ENCODE measurements at places on chromosomes 11 and 22. TPM values are rescaled to one million over a fixed set of nuclear protein-coding genes. Genes with fewer than 3 reads are reported as not detected.
A peak's percentile ranks its signal among the peaks of the same experiment; 100 is the strongest.

- H3K4me1 ChIP-seq = no peaks in the 10 kb centered on the region
- no peak overlapping the region for H3K4me3 ChIP-seq
- H3K27me3 ChIP-seq = no peaks in the 10 kb centered on the region
- no peak overlapping the region for H3K27ac ChIP-seq
Observed at GRCh38 chr22:25395468-25395867, 169.0 kb upstream of the GRK3 start.

GRCh38 chr11:46363455-46364005, 16.3 kb downstream of the DGKZ start:
- no peak overlapping the region for H3K4me3 ChIP-seq
- H3K27me3 ChIP-seq = no peaks in the 10 kb centered on the region
- H3K36me3 ChIP-seq = no peaks in the 10 kb centered on the region
- H3K4me1 ChIP-seq = peaks cover 28% of the 10 kb centered on the region
- H3K27ac ChIP-seq = no peak overlapping the region

- no peaks in the 10 kb centered on the region for H3K36me3 ChIP-seq
- DNase-seq = no peak
- peaks cover 32% of the 10 kb centered on the region for H3K27me3 ChIP-seq
- no peak overlapping the region for H3K4me3 ChIP-seq
- no peak overlapping the region for H3K27ac ChIP-seq
Observed at GRCh38 chr22:22327723-22328122, 83.1 kb downstream of the VPREB1 start.

DNA sequence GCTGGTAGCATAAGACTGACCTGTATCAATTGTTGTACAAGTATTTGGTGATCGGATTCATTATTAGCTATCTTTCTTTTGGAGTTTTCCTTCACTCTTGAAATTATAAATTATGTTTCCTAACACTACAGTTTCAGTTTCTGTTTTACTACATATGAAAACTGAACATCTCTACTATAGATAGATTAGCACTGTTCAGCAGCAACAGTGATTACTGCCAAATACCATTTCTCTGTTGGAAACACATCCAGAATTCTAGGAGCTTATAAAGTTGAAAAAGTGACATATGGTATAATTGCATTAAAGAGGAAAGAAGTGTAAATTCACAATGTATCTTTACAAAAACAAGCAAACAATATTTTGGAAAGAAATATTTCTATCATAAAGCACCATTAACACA, 118.5 kb upstream of the GRIA4 start:
- no peak overlapping the region for H3K4me3 ChIP-seq
- H3K4me1 ChIP-seq = no peaks in the 10 kb centered on the region
- H3K27ac ChIP-seq = no peak overlapping the region
- DNase-seq = no peak

DNA sequence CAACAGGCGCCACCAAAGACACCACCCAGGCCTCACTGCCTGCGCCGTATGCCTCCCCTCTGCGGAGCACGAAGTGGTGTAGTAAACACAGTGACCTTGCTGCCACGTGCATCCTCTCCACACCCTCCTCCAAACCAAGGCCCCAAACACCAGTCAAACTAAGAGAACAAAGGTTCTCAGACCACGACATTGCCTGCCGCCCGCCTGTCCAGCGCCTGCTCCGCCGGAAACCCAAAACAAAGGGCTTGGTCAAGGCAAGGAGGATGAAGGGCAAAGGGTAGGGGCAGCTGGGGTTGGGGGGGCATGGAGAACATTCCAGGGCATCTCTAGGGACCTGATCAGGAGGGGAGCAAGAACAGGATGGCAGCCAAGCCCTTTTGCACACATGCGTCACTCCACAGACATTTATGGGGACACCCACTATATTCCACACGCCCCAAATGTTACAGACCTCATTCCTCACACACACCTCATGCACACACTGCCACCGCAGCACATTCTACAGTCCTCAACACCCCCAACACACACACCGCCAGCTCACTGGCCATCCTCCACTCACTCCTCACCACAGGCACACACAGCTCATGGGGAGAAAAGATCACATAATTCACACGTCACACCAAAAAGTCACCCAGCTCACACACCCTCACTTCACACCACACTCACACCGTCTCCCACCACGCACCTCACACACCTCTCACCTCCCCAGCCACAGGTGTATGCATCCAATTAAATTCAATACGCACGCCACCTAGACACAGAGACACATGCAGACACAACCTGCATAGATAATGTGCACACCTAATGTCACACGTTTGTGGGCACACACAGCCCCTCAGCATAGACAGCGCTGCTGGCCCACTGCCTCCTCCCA, 34.5 kb downstream of the PDE2A start:
- H3K27ac ChIP-seq = no peak overlapping the region
- no peak overlapping the region for H3K4me3 ChIP-seq
- H3K4me1 ChIP-seq = peaks cover 11% of the 10 kb centered on the region
- peaks cover 41% of the 10 kb centered on the region for H3K27me3 ChIP-seq
- DNase-seq = no peak

Gene DCDC1
- total RNA-seq = 2.0 TPM

Gene CTSW
- not detected for total RNA-seq

GRCh38 chr11:20605602-20606091, 6.2 kb downstream of the SLC6A5 start:
- H3K4me3 ChIP-seq = no peak overlapping the region
- no peak overlapping the region for H3K27ac ChIP-seq
- DNase-seq = no peak

DNA sequence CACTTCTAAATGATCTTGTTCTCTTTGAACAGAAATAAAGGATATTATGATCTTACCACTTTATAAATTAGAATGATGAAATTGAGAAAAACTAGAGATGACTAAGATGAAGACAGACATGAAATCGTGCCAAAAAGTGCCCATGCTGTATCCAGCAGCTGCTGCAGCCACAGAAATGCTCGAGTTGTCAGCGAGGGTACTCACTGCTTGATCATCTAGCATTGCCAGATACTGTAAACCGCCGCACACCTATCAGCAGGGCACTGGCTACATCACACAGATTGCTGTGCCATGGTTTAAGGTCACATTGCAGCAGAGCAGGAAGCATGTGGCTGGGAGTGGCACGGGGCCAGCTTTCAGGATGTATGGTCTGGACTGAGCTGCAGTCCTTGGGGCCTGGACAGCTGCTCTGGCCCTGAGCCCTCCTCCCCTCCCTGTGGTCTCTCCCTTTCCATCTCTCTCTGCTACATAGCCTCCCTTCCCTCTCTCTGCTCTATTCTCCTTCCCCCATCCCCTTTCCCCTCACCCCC, 51.0 kb upstream of the SEPTIN5 start:
- peaks cover 6% of the 10 kb centered on the region for H3K27me3 ChIP-seq
- peak; percentile 65 for DNase-seq
- H3K4me1 ChIP-seq = peaks cover 22% of the 10 kb centered on the region
- no peak overlapping the region for H3K4me3 ChIP-seq
- H3K27ac ChIP-seq = no peak overlapping the region
- no peaks in the 10 kb centered on the region for H3K36me3 ChIP-seq

DNA sequence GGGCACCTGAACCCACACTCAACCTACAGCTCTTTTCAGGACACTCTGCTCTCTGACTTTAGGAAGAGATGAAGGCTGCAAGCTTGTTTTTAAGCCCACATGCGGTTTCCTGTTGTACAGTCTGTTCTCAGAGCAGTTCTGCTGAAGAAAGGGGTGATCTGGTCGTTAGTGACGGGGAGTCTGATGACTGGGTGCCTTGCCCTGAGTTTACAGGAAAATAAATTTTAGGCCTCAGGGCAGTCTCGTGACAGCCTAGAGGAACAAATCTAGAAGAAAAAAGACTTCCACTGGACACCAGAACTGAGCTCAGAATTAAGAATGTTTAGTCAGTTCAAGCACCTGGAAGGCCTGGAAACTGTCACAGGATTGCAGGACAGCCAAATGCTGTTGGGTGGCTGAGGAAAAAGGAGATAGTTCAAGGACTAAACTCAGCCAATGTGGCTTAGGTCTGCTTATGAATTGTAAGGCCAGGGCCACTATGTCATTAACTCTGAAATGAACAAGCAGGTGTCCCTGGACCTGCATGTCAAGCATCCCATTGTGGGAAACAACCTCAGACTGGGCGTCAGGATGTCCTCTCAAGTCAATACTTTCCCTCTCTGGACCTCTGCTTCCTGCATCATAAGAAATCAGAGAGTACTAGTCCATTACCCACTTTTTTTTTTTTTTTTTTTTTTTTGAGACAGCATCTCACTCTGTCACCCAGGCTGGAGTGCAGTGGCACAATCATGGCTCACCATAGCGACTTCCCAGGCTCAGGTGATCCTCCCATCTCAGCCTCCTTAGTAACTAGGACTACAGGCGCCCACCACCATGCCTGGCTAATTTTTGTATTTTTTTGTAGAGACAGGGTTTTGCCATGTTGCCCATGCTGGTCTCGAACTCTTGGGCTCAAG, 5.7 kb downstream of the PIK3IP1 start:
- no peak for DNase-seq
- H3K4me1 ChIP-seq = peaks cover 22% of the 10 kb centered on the region
- no peak overlapping the region for H3K27ac ChIP-seq
- no peak overlapping the region for H3K4me3 ChIP-seq

GRCh38 chr22:23779083-23779482, 6.4 kb downstream of the MMP11 start:
- peaks cover 20% of the 10 kb centered on the region for H3K4me1 ChIP-seq
- no peak overlapping the region for H3K4me3 ChIP-seq
- no peak for DNase-seq
- H3K36me3 ChIP-seq = no peaks in the 10 kb centered on the region
- H3K27me3 ChIP-seq = no peaks in the 10 kb centered on the region
- H3K27ac ChIP-seq = no peak overlapping the region

DNA sequence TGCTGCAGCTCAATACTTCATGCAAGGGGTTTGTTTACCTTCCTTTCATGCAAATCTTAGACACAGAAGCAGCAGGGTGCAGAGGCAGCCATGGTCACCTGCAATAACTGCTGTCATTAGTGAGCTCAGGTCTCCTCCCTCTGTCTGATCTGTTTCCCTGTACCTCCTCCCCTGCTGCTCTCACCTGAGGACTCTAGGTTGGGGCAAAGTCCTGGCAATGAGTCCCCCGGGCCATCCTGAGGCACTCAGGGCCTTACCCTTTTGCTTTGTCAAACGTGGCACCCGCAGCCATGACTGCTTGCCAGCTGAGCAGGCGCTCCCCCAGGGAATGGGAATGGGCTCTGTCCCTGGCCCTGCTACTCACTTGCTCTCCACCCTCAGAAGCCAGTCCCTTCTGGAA, 3.9 kb downstream of the LRRC10B start:
- no peak for DNase-seq
- peaks cover 9% of the 10 kb centered on the region for H3K27me3 ChIP-seq

Gene PKNOX2
- total RNA-seq = 0.95 TPM

Gene CRYBB2
- 0.33 TPM for total RNA-seq

DNA sequence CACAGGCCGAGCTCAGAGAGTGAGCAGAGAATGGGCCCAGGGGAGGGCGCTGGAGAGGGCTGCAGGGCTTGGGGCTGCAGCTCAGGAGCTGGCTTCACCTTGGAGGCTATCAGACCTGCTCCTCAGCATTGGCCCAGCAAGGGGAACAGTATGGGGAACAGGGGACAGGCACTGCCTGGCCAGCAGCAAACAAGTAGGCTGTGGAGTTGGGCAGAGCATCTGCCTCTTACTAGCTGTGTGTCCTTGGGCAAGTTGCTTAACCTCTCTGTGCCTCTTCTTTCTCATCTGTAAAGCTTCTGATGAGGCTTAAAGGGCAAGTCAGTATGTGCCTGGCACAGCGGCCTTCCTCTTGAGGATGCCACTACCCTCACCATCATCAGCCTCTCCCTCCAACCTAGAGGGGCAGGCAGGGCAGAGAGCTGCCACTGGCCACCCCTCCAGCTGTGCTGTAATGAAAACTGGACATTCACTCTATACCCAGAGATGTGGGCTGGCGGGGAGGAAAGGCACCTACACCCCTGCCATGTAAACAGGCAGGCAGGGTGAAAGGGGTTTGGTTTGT, 7.5 kb upstream of the CDKN1C start:
- H3K27ac ChIP-seq = no peak overlapping the region
- H3K27me3 ChIP-seq = peaks cover 3% of the 10 kb centered on the region
- no peak for DNase-seq

GRCh38 chr11:105241136-105241535, 101.6 kb upstream of the CARD18 start:
- no peak overlapping the region for H3K27ac ChIP-seq
- no peaks in the 10 kb centered on the region for H3K27me3 ChIP-seq

Gene DEFB131B
- not detected for total RNA-seq

Gene BATF2
- 1.0 TPM for total RNA-seq

- no peaks in the 10 kb centered on the region for H3K4me1 ChIP-seq
- no peak overlapping the region for H3K4me3 ChIP-seq
- peaks cover 27% of the 10 kb centered on the region for H3K27me3 ChIP-seq
- H3K36me3 ChIP-seq = peaks cover 5% of the 10 kb centered on the region
Observed at GRCh38 chr11:123718469-123718868, 23.0 kb downstream of the ZNF202 start.

DNA sequence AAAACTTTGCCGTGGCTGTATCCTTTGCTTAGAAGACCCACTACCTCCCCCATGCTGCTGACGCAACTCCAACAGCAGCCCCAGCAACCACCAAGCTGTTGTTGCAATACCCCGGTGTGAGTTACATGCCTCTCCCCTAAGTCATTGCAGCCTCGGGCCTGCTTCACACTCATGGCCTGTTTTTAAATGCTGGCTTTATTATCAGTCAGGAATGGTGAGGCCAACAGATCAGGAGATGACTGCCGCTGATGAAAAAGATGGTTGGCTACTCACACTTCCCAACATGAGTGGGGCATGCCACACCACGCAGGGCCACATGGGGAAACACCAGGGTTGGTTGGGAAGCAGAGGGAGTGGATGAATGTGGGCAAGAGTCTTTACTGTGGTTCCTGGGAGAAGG, 171.5 kb upstream of the SYT13 start:
- no peaks in the 10 kb centered on the region for H3K36me3 ChIP-seq
- H3K4me3 ChIP-seq = no peak overlapping the region
- no peak for DNase-seq

Gene ESAM
- 3.6 TPM for total RNA-seq

Gene LDHAL6A
- not detected for total RNA-seq

DNA sequence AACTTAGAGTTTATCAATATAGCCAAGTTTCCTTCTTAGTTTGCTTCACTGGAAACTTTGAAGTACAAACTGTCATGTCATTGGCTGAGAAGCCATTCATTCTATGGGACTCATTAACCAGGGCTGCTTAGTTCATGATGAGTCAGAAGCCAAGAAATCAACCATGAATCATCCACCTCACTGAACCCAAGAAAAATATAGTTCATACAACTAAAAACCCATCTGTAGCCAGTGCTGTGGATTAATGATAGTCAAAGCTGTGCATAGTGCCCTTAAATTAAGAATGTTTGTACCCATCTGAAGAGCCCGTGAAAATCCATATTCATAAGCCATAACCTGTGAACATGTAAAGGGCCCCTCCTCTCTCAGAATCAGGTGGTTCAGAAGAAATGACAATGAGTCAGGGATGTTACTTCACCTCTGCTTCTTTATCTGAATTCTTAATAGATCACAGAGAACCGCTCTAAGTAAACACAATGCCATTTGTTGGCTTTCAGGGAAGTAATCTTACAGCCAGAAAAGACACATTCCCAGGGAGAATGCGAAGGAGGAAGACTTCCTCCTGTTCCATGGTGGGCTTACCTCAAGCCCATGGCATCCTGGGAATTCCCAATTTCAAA, 25.4 kb downstream of the MMP20 start:
- H3K36me3 ChIP-seq = no peaks in the 10 kb centered on the region
- no peaks in the 10 kb centered on the region for H3K27me3 ChIP-seq
- H3K4me1 ChIP-seq = peaks cover 4% of the 10 kb centered on the region
- DNase-seq = no peak
- no peak overlapping the region for H3K4me3 ChIP-seq

Gene IFT27
- total RNA-seq = 46.6 TPM

Gene CD3D
- total RNA-seq = not detected

GRCh38 chr11:78213526-78214330, 25.0 kb downstream of the USP35 start:
- H3K27ac ChIP-seq = no peak overlapping the region
- peaks cover 43% of the 10 kb centered on the region for H3K36me3 ChIP-seq
- no peak for DNase-seq
- H3K27me3 ChIP-seq = no peaks in the 10 kb centered on the region
- peaks cover 4% of the 10 kb centered on the region for H3K4me1 ChIP-seq

Data from type B pancreatic cell (in vitro differentiated cells).